ENCODE measurements at places on chromosomes 7 and 10. TPM values are rescaled to one million over a fixed set of nuclear protein-coding genes. Genes with fewer than 3 reads are reported as not detected.

GRCh38 chr10:5373307-5373706, 8.5 kb downstream of the UCN3 start:
- ATAC-seq: no peak

DNA sequence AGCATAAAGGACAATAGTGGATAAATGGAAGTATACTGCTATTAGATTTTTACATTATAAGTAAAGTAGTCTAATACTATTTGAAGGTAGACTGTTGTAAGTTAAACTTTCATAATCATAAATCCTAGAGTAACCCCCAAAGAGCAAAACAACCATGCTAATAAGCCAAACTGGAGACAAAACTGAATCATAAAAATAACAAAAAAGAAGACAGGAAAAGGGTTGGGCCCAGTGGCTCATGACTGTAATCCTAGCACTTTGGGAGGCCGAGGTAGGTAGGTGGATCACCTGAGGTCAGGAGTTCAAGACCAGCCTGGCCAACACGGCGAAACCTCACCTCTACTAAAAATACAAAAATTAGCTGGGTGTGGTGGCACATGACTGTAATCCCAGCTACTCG, 9.7 kb downstream of the CACUL1 start:
- no peak for ATAC-seq

DNA sequence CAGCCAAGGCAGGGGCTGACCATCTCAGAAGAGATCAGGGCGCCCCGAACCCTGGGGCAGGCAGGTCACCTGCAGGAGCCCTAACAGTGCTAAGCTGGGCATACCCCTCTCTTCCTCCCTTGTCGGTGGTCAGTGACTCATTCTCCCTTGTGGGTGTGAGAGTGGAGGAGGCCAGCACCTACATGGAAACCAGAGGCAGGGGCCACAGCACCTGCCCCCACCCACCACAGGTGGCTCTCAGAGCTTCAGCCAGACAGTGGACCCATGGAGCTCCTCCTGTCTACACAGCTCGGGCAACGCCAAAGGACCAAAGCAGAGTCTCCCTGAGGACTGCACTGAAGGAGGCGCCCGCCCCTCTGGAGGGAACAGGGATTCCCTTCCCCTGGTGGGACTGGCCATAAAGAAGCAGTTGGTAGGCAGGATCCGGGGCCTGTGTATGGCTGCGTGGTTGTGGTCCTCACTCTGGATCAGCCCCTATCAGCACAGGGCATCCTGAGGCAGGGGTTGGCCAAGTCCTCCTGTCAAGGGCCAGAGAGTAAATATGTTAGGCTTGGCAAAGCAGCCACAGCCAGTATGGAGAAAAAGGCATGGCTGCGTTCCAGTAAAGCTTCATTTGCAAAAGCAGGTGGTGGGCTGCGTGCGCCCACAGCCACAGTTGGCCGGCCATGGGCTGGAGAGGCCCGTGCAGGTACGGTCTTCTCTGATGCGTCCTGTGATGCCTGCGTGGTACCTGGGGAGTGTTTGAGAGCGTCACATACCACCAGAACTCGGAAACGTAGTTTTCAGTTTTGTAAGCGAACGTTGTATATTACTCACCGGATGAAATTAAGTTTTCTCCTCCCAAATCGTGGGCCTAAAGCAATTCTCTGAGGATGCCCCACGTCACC, 198.2 kb downstream of the EBF3 start:
- ATAC-seq: no peak

- ATAC-seq: no peak
These were observed 9.5 kb upstream of the ASB4 start for GRCh38 chr7:95476072-95476847.

DNA sequence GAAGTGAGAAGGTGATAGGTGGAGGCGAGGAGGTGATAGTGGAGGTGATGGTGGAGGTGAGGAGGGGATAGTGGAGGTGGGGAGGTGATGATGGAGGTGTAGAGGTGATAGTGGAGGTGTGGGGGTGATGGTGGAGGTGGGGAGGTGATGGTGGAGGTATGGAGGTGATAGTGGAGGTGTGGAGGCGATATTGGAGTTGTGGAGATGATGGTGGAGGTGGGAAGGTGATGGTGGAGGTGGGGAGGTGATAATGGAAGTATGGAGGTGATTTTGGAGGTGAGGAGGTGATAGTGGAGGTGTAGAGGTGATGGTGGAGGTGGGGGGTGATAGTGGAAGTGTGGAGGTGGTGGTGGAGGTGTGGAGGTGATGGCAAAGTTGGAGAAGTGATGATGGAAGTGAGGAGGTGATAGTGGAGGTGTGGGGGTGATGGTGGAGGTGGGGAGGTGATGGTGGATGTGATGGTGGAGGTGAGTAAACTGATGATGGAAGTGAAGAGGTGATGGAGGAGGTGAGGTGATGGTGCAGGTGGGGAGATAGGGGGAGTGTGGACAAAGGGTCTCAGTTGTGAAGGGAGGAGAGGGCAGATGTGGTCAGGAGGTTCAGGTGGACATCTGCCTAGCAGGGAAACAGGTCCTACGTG, 36.6 kb downstream of the ADCY1 start:
- ATAC-seq: no peak

- no peak for ATAC-seq
These were observed 67.3 kb downstream of the AFAP1L2 start for GRCh38 chr10:114336823-114337509.

DNA sequence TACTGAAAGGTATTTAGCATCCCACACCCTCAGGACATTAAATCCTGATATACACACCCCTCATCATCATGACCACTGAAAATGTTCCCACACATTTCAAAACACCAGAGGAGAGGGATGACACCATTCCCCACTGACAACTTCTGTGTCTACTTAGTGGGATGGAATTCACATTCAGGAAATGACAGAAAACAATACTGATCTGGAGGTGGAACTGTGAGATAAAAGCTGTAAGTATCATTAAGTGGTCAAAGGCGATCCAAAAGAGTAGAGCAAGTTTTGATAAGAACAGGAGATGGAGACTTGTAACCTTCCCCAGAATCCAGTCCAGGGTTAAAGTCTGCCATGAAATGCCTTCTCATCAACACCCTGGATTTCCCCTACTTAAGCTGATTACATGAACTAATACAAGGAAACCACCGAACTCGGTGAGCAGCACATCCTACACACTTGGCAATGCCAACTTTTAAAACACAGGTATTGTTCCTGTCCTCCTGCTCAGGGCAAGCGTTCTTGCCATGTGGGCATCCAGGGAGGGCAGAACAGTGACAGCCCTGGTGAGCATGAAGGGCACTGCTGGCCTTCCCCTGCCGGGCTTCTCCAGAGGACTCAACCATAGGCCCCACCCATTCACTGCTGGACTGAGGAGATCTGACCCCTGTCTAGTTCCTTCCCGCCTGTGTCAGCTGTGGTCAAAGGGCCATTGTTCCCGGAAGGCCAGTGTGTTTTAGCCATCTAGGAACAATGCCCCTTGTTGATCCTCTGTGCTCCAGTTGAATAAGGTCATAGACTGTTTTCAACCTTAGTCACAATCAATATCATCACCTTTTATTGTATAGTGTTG, 85.0 kb downstream of the SGMS1 start:
- ATAC-seq: peak; percentile 43

DNA sequence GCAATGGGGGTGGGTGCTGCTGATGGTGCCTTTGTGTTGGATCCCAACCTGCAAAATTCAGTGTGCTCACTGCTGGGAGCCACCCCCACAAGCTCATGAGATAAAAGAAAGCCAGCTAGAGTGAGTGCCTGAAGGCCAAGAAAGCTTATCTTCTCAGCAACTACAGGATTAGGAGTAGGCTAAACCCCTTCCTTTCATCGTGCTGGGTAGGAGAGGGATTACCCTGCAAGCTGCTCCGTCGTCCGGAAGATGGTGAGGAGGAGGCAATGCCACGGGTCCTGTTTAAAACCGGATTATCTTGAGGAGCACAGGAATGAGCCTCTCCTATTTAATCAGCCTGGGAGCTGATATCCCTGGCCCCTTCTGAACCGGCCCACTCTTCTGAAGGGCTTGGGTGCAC, 258.0 kb downstream of the GALNT17 start:
- no peak for ATAC-seq

DNA sequence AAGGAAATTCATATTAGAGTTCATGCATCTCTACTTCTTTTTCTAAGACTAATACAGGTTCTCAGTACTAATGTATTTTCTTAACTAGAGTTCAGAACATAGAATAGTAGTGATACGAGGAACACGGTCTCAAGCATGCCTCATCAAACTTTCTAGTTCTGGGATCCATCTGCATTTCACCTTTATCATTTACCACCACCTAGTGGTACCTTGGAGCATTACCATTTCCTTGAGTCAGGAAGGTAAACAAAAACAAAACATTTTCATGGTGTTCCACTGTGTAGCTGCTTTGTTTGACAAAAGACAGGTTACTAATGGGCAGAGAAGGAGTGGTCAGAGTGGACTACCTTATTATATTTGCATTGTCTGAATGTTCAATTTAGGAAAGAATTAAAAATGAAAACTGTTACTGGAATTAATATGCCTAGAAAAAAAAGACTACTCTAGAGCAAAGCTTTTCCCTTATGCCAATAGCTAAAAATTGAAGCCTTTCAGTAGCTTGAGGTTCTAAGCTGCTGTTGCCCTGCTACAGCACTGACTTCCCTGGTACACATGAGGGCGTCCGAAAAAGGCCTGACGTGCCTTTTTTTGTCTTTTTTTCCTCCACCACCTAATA, 44.5 kb downstream of the STARD3NL start:
- ATAC-seq: peak; percentile 79

GRCh38 chr7:114930107-114930661, 8.3 kb downstream of the MDFIC start:
- no peak for ATAC-seq

GRCh38 chr7:125547505-125547904, 617.9 kb upstream of the POT1 start:
- no peak for ATAC-seq

DNA sequence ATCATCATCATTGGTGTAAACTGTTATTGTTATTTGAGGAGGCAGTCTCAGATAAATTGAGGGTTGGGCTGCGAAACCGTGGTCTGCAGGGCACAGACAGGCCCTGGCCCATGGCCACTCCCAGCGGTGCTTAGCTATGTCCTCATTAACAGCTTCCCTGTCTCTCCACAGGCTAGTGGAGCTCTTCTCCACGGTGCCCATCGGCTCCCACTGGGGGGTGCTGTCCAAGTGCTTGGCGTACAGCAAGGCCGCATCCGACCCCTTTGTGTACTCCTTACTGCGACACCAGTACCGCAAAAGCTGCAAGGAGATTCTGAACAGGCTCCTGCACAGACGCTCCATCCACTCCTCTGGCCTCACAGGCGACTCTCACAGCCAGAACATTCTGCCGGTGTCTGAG, 21.6 kb downstream of the GPR26 start:
- ATAC-seq: no peak

GRCh38 chr10:110618230-110618610, 25.9 kb upstream of the RBM20 start:
- no peak for ATAC-seq

DNA sequence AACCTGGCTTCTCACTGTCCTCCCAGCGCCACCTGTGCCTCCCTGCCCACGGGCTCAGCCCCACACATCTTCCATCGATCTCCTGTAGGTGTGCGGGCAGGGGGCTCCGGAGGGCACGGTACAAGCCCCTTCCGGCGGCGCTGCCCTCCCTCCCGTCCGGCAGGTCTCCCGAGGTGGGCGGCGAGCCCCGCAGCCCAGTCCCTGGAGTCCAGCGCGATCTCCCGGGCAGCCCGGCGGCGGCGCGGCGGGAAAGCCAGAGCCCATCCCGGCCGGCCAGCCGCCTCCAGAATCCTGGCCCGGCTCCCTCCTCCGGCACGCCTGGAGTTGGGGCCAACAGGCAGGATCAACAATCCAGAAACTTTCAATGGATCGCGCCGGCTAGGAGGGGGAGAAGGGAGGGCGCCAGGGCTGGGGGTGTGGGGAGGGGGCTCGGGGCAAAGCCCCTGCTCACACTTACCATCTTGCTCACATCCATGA, 100.1 kb downstream of the HIP1 start:
- peak; percentile 75 for ATAC-seq

DNA sequence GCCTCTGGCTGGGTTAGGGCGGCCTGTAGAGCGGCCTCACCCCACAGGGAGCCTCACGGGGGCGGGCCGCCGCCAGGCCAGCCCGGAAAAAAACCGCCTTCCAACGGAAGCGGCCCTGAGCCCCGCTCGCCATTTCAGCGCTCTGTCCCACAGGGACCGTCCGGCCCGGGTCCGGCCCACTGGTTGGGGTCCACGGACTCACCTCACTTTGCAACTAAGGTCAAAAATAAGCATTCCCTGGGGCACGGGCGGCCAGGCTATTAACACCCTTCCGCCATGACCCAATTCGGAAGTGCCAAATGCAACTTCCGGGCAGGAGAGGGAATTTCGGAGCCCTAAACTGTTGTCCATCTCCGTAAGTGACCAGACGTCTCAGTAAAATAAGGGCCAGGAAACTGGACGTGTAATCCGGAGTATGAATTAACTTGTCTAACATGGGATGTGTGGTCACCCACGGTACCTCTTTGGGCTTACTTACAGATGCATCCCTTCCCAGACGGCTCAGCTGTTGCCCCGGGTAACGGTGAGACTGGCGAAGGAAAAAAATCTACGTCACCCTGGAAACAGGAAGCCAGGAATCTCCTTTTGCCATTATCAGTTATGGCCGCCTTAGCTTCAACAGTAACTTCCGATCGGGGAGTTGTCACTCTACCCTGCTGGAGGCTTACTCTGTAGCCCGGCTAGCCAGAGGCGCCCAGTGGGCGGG, at the start of gene BBIP1:
Gene BBIP1, minus strand, starts transcription at position 538 of the 706 bp plus-strand sequence. CDS start 1,023 bp downstream, outside the sequence.
- ATAC-seq: peak; percentile 96

DNA sequence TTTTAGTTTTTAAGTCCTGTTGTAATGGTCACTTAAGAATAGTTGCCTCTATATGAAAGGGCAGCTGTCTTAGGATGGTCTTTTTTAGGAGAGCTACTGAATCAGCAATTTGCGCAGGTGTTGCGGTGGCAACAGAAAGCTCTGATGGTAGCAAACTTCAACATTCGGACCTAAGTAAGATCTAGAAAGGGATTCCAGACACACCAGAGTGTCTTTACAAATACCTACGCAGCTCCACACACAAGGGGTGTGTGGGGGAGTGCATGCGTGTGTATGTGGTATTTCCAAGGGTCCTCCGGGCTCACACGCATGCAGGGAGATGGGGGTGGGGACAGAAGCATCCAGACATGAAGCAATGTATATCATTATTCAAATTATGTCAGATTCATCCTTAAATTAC, 438.6 kb upstream of the MGMT start:
- ATAC-seq: no peak

- no peak for ATAC-seq
These were observed 55.4 kb upstream of the SGMS1 start for GRCh38 chr10:50679149-50679548.

GRCh38 chr10:30820261-30820991, 190.9 kb upstream of the LYZL2 start:
- ATAC-seq: peak; percentile 21

WEE2 gene
- not detected for total RNA-seq

PRF1 gene
- 0.96 TPM for total RNA-seq

PLXDC2 gene
- 32.3 TPM for total RNA-seq

STEAP1B gene
- 0.66 TPM for total RNA-seq

PNLIPRP2 gene
- total RNA-seq: not detected

CFAP69 gene
- total RNA-seq: 6.2 TPM

SORBS1 gene
- total RNA-seq: 1,866 TPM

SLC39A12 gene
- 0.12 TPM for total RNA-seq

SLC13A1 gene
- total RNA-seq: not detected
